K562 (cell line): ENCODE measurements at places on chromosomes 12 and 14. TPM values are rescaled to one million over a fixed set of nuclear protein-coding genes. Genes with fewer than 3 reads are reported as not detected.

DNA sequence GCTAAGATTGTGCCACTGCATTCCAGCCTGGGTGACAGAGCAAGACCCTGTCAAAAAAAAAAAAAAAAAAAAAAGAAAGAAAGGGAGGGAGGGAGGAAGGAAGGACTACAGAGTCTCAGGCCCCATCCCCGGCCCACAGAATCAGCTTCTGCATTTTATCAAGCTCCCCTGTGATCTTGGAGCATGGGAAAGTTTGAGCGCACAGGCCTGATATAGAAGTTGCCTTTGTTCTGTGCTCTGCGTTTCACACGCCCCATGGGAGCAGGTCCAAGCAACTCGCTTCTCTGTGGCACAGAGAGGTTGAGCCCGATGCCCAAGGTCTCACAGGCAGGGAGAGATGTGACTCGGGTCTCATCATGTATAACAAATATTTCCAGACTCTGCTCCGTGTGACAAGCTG lies 101.8 kb downstream of the PHETA1 start:
- no peak for DNase-seq
- no peaks in the 10 kb centered on the region for H3K4me1 ChIP-seq
- no peak overlapping the region for H3K4me3 ChIP-seq
- H3K36me3 ChIP-seq = no peaks in the 10 kb centered on the region
- no peak overlapping the region for H3K27ac ChIP-seq

Gene POLE2
- 34.6 and 37.7 TPM in 2 replicates for total RNA-seq

DNA sequence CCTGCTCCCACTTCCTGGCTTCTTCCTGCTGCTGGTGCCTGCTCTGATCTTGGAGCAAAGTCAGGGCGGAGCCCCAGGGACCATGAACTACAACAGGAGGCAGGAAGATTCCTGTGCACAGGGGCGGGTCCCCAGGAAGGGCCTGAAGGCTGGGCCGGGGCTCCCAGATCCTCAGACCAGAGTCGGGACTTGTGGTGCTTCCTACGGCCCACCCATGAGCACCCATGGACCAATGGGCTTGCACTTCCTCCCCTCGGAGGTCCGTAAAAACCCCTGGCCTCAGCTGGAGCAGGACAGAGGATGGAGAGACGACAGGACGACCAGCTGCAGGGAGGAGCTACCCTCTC lies 1287.1 kb downstream of the TMEM121 start:
- no peak overlapping the region for H3K27ac ChIP-seq
- H3K4me3 ChIP-seq = no peak overlapping the region
- no peaks in the 10 kb centered on the region for H3K4me1 ChIP-seq
- no peaks in the 10 kb centered on the region for H3K36me3 ChIP-seq
- DNase-seq = no peak
- no peaks in the 10 kb centered on the region for H3K27me3 ChIP-seq

DNA sequence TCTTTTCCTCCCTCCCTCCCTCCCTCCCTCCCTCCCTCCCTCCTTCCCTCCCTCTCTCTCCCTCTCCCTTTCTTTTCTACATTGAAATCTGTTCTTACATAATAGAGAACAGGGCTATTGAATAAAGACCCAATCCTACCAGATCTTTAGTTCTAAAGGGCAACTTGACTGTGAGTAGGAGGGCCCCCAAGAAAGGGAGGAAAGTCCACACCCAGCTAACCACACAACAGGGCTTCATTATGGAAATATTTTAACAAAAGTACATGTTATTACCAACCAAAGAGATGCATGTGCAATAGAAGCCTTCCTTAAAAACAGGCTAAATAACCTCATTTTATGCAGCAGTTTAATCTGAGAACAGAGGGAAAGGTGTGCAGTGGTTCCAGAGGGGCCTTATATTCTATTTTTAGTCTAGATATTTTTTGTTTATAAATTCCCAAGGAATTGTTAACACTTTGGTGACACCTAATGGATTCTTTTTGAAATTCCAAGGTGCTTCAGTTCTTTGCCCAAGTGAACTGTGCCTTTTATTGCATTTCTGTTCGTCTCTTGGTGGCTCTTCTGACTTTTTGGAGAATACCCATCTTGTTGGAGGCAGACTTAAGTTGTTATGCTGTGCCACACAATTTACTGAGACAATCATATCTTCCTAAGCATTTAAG lies 63.0 kb downstream of the GNS start:
- peaks cover 14% of the 10 kb centered on the region; the same call in 2 of the 3 replicates for H3K4me1 ChIP-seq
- no peak overlapping the region for H3K4me3 ChIP-seq
- no peak overlapping the region for H3K27ac ChIP-seq
- peak; percentile 24 for DNase-seq
- peaks cover 64% of the 10 kb centered on the region for H3K36me3 ChIP-seq

GRCh38 chr12:6764011-6764828 lies 1.9 kb upstream of the PTMS start:
- peaks cover 9% of the 10 kb centered on the region; the same call in 2 of the 3 replicates for H3K36me3 ChIP-seq
- H3K27ac ChIP-seq = peak overlapping the region; percentile 65
- no peaks in the 10 kb centered on the region for H3K27me3 ChIP-seq
- H3K4me1 ChIP-seq = peaks cover 29% of the 10 kb centered on the region; the same call in 2 of the 3 replicates
- no peak overlapping the region for H3K4me3 ChIP-seq

GRCh38 chr12:52519826-52520662 lies at the start of gene KRT5:
TSS of gene KRT5 (minus strand) at chr12:52520394. CDS start at chr12:52520296, 98 bp downstream.
- no peaks in the 10 kb centered on the region for H3K36me3 ChIP-seq
- no peaks in the 10 kb centered on the region; the same call in 1 of the 2 replicates for H3K4me1 ChIP-seq
- H3K4me3 ChIP-seq = no peak within 1 kb of the TSS
- H3K27me3 ChIP-seq = peaks cover 79% of the 10 kb centered on the region
- H3K27ac ChIP-seq = no peak within 1 kb of the TSS

Gene MYH6
- not detected in 2 replicates for total RNA-seq

DNA sequence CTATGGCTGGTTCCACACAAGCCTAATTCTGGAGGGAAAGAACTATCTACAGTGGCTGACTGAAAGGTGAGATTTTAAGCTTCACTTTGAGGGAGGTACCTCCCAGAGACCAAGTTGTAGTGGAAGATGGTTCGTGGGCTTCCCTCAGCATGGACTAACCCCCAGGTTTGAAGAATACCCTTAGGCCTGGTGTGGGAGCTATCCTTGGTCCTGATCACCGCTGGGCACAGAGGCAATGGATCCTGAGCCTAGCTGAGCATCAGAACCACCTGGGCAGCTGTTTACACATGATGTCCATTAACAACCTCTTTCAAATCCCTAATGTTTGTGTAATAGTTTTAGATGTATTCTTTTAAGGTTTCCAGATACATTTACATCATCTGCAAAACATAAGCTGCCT lies 10.3 kb downstream of the DAO start:
- peak; percentile 45 for DNase-seq
- no peaks in the 10 kb centered on the region for H3K4me1 ChIP-seq
- peaks cover 25% of the 10 kb centered on the region for H3K27me3 ChIP-seq
- H3K4me3 ChIP-seq = no peak overlapping the region

DNA sequence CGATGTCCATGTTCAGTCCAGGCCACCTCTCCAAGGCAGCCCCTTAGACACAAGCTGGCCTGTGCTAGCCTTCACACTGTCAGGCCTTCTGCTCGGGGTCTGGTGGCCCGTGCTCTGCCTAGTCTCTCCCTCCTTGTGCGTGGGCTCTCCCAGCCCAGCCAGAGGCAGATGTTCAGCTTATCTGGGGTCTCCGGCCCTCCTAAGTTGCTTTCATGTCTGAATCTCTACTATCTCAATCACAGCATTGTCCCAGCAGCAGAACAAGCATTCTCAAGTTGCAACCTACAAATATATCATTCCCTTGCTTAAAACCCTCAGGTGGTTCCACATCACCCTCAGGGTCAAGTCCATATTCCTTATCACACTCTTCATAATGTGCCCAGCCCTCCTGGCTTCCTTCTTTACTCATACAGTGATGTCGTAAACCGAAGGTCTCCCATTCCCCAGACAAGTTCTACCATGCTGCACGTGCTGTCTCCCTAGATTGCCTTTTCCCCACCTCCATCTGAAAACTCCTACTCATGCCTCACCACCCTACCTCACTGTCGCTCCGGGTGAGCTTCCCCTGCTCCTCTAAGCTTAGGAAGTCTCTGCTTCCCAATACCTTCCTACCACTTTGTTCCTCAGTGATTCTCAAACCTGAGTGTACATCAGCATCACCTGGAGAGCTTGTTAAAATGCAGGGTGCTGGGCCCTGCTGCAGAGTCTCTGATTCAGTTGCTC lies 1.5 kb downstream of the KRT73 start:
- no peak for DNase-seq
- H3K4me3 ChIP-seq = no peak overlapping the region
- no peaks in the 10 kb centered on the region for H3K36me3 ChIP-seq
- no peak overlapping the region for H3K27ac ChIP-seq

- no peak overlapping the region for H3K27ac ChIP-seq
- H3K4me1 ChIP-seq = no peaks in the 10 kb centered on the region
- no peaks in the 10 kb centered on the region for H3K27me3 ChIP-seq
- no peaks in the 10 kb centered on the region for H3K36me3 ChIP-seq
These were observed 309.2 kb downstream of the PRKD1 start for GRCh38 chr14:29618323-29619067.

Gene P3H3
- 14.2 and 15.0 TPM in 2 replicates for total RNA-seq

DNA sequence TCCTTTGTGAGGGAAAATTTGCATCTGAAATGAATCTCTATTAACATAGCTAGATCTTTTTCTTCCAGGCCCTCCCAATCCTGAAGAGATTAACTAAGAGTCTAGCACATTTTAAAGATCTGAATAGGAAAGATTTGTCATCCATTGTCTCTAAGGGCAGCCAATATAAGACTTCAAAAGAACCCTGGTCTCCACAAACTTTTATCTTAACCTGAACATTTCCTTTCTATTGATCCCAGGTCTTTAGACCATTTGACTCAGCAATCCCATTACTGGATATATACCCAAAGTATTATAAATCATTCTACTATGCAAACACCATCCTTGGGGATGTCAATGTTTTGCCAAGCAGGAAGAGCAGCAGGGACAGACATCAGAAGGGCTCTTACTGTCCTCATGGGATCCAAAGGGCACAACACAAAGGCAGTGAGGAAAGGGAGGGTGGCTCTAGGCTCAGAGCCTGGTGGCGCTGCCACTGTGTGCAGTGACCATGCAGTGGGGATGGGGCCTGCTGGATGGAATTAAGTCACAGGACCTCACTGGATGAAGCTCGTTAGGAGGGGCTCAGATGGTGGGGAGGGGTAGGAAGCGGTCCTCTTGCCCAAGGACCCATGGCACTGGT lies 12.7 kb upstream of the BDKRB2 start:
- no peak overlapping the region for H3K4me3 ChIP-seq
- DNase-seq = no peak
- no peaks in the 10 kb centered on the region for H3K27me3 ChIP-seq
- H3K36me3 ChIP-seq = no peaks in the 10 kb centered on the region

DNA sequence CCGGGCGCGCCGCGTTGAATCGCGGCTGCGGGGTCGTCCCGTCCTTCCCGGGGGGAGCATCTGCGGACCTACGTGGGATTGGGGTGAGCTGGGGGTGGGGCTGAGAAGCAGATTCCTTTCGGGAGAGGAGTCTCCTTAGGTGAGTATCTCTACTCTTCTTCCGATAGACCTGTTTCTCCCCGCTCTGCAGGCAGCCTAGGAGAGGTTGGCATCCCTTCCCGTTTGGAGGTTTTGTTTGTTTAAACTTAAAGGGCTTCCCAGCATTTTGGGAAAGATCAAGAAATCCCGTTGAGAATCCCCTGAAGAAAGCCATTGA lies 411 bp downstream of the TTLL5 start:
- peaks cover 25% of the 10 kb centered on the region; the same call in 2 of the 3 replicates for H3K36me3 ChIP-seq
- H3K27ac ChIP-seq = peak overlapping the region; percentile 71
- no peaks in the 10 kb centered on the region; the same call in 1 of the 3 replicates for H3K4me1 ChIP-seq
- H3K4me3 ChIP-seq = peak overlapping the region; percentile 96
- no peaks in the 10 kb centered on the region for H3K27me3 ChIP-seq

GRCh38 chr12:92779902-92780301 lies 77.1 kb downstream of the PLEKHG7 start:
- no peak overlapping the region for H3K4me3 ChIP-seq
- H3K27ac ChIP-seq = no peak overlapping the region

GRCh38 chr12:20369305-20370013 lies 1.1 kb downstream of the PDE3A start:
- no peaks in the 10 kb centered on the region for H3K27me3 ChIP-seq
- no peak for DNase-seq
- H3K4me1 ChIP-seq = no peaks in the 10 kb centered on the region
- H3K36me3 ChIP-seq = no peaks in the 10 kb centered on the region
- no peak overlapping the region for H3K4me3 ChIP-seq

DNA sequence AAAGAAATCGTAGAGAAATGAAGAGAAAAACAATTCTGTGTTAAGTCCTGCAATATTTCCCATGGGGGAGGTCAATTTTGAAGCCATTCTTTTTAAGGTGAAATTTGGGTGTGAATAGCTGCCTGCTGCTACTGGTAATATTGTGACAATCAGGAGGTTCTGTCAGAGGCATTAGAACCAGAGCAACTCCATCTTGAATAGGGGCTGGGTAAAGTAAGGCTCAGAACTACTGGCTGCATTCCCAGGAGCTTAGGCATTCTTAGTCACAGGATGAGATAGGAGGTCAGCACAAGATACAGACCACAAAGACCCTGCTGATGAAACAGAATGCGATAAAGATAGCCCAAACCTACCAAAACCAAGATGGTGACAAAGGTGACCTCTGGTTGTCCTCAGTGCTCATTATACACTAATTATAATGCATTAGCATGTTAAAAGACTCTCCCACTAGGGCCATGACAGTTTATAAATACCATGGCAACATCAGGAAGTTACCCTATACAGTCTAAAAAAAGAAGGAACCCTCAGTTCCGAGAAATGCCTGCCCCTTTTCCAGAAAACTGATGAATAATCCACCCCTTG lies 24.8 kb upstream of the MTHFD1 start:
- DNase-seq = no peak
- H3K36me3 ChIP-seq = no peaks in the 10 kb centered on the region
- no peaks in the 10 kb centered on the region for H3K4me1 ChIP-seq

- no peaks in the 10 kb centered on the region; the same call in 1 of the 2 replicates for H3K4me1 ChIP-seq
- no peak for DNase-seq
- H3K27me3 ChIP-seq = no peaks in the 10 kb centered on the region
These were observed 74.9 kb downstream of the PPP2R5E start for GRCh38 chr14:63468294-63468693.

DNA sequence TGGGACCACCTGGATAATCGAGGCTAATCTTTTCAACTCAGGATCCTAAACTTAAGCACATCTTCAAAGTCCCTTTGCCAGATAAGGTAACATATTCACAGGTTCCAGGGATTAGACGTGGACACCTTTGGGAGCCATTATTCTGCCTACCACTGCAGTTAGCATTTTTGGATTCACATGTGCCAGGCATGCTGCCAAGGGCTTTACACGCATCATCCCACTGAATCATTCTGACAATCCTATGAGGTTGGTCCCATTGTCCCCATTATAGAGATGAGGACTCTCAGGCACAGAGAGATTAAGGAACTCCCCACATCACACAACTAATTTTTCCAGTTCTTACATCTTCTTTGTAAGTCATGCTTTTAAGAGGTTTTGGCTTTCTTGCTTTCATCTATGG lies 34.5 kb downstream of the RTN1 start:
- no peak overlapping the region for H3K27ac ChIP-seq
- no peaks in the 10 kb centered on the region for H3K36me3 ChIP-seq
- DNase-seq = no peak
- no peaks in the 10 kb centered on the region for H3K27me3 ChIP-seq

DNA sequence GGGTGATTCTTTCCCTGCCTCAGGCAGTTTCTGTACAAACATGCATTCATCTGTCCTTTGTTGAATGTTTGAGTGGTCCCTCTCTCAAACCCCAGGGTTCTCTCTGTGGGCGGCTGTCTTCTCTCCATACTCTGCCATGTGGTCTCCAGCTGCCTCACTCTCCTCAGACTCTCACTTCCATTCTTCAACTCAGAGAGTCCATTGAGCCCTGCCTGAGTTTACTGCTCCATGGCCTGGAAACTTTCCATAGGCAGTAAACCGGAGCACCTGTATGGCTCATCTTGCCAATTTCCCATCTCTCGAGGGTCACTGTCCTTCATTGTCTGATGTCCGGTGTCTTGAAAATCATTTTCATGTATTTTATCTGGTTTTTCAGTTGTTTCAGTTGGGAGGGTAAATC lies 11.3 kb downstream of the C14orf132 start:
- H3K4me1 ChIP-seq = no peaks in the 10 kb centered on the region
- DNase-seq = no peak
- H3K27ac ChIP-seq = no peak overlapping the region
- no peaks in the 10 kb centered on the region for H3K36me3 ChIP-seq
- H3K4me3 ChIP-seq = no peak overlapping the region
- H3K27me3 ChIP-seq = no peaks in the 10 kb centered on the region
